Motor neuron (in vitro differentiated cells): ENCODE measurements at places on chromosomes 3 and 15. TPM values are rescaled to one million over a fixed set of nuclear protein-coding genes. Genes with fewer than 3 reads are reported as not detected.

- ATAC-seq = no peak
Observed at GRCh38 chr15:84598993-84599392, 1.8 kb upstream of the ZSCAN2 start.

Gene LRRC2
- total RNA-seq = 0.18 and 3.2 TPM in 2 replicates

DNA sequence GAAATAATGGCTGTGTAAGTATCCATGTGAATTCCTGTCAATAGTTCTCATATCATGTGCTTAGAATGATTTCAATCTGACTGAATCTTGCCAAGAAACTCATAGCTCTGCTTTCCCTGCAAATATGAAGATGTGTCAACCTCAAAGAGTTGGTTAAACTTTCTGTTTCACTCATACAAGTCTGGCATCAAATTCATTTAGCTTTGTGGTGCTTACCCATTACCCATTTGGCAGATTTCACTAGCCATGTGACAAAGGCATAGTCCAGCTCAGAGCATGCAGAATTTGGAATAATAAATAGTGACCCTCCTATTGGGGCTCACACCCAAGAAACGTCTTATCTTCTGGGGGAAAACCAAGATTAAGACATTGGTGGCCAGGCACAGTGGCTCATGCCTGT lies 256.6 kb upstream of the TPRG1 start:
- no peak for ATAC-seq

DNA sequence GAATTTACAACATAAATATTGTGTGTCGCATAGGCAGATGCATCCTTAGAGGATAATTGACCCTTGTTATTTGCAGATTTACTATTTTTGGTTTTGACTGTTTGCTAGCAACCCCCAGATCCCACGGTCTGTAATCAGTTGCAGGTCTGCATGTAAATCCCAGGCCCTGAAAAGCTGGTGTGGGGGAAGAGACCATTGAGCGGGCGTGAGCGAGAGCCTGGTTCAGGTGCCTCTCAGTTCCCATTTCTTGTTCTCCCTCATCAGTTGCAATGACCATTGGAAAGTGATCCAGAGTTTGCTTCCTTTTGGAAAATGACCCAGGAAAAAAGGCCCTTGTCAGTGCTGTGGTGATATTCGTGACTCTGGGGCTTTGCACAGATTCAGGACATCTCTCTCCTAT lies 238.9 kb downstream of the UACA start:
- no peak for ATAC-seq

DNA sequence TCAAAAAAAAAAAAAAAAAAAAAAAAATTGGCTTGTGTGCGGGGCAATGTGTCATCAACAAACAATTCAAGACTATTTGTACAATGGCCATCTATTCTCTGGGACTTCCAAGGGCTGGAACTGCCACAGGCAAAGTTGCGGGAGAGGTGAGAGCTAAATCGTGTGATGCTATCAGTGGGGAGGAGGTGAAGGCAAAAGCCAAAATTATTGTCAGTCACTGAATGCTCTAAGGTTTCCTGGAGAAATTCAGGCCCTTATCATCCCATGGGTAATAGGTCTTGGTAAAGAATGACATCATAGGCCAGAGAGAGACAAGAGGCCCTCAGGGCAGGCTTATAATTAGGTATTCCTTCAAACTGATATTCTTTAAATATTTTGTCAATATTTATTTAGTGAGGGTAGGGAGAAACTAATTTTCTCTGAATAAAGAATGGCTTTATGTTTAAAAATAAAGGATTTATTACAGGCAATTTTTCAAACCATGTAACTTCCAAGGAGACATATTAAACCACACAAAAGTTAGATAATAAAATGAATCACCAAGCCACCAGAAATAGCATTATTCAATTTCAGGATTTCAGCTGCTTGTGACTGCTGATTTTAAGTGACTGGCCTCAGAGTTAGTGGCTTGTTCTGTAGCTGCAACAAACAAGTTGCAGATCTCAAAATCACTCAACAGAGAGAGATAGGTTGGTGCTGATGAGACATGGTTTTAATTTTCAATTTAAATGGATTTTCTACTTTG lies 226.3 kb upstream of the MRPL3 start:
- ATAC-seq = peak; percentile 70

Gene SCAANT1
- not detected in 2 replicates for total RNA-seq

Gene GOLGA8F
- total RNA-seq = not detected in 2 replicates

DNA sequence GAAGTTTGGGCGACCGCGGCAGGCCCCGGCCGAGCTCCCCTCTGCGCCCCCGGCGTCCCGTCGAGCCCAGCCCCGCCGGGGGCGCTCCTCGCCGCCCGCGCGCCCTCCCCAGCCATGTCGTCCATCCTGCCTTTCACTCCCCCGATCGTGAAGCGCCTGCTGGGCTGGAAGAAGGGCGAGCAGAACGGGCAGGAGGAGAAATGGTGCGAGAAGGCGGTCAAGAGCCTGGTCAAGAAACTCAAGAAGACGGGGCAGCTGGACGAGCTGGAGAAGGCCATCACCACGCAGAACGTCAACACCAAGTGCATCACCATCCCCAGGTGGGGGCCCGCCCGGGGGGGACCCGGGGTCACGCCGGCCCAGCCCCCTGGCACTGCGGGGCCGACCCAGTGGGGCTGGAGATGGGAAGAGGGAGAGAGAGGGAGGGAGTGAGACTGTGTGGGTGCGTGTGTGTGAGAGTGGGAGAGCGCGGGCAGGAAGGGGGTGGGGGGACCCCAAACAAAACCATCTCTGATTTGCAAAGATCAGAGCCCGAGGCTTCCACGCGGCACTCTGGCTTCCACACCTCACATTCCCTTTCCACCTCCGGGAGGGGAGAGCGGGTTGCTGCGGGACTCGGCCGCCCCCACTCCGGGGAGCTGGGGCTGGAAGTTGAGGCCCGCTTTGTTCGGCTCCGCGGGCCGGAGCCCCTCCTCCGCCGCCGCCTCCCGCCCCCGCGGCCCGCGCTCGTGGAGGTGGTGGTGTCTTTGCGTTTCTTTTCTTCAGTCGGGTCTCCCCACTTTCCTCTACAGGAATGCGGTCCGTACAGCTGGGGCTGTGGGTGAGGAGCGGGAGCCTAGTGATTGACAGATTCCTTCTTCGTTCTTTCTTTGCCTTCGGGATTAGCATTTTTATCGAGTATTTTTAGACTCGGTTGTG lies 898 bp downstream of the SMAD3 start:
- ATAC-seq = no peak

Gene CMTM7
- 6.4 and 7.5 TPM in 2 replicates for total RNA-seq

Gene ACTL6A
- 30.2 and 31.0 TPM in 2 replicates for total RNA-seq

DNA sequence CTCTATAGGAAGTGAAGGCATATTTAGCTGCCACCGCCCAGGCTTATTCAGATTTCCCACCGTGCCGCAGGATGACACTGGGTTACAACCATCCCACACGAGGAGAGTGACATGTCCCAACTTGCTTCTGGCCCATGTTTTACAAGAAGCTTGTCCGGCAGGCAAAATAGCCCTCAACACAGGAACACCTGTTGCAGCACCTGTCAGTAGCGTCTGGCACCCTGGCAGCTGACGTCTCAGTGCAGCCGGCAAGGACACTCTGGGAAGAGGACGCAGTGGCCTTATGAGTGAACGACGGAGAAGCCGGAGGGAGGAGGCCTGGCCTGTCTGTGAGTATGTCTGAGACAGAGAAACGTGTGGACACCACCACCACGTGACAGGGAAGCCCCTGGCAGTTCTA lies 32.1 kb downstream of the FAM174B start:
- no peak for ATAC-seq

DNA sequence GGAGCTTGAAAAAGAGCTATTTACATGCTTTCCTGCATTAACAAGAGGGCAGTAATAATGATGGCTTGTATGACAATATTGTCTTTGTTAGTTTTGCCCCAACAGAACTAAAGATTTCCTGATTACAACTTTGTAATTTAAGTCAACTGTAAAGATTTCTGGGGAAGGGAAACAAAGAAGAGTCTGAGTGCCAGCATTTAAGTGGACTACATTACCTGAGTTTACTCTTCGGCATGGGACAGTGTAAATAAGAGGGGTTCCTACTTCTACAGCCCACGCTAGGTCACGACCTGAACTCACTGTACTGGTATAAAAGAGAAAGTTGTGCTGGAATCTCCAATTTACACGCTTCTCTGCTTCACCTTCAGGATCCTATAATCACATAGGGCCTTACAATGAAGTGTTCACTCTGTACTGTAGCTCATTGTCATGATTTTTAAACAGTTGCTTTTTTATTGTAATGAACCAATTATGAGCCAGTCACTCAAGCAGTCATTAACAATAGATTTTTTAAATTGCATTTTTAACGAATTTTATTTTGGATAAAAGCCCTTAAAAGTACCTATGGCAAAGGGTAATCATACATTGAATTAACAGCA lies 39.6 kb downstream of the DPH6 start:
- ATAC-seq = no peak

DNA sequence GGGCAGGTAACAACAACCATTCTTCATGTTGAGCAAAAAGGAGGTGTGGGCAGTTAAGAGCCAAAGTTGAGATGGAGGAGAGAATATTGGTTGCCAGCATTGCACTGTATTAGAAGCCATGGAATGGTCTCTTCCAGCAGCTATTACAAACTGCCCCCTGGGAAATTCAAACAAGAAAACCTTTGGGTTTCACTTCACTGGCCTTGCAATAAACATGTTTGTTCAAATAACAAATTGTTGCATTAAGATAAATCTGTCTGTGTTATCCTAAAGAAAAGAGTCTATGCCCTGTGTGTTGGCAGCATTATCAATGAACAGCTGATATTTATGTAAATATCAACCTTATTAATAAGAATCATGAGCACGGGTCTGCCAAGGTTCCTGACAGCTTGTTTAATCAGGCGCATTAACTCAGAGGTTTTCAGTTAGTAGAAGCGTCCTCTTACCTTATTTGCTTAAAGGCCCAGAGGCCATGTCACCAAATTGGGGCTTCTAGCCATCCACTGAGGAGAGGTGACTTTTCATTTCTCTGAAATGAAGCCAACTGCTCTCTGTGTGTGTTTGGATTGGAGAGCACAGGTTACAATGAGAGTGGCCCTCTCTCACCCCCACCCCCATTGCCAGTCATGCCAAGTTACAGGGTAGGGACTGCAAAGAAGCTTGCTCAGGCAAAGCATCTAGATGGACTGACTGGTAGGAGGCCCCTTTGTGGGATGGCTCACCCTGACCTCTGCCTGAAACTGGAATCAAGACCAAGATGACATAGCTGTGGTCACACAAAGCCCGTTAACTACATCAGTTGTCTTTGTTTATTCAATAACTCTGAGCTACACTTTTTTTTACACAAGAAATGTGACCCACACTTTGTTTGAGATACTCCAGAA lies 10.5 kb downstream of the FILIP1L start:
- no peak for ATAC-seq

Gene SLC24A5
- 0.27 TPM in 1 of 2 replicates, not detected in the other for total RNA-seq

Gene MYZAP
- 0.41 TPM in 1 of 2 replicates, not detected in the other for total RNA-seq

Gene MORC1
- total RNA-seq = 0.05 TPM in 1 of 2 replicates, not detected in the other

GRCh38 chr3:48690846-48691458 lies 5.2 kb upstream of the NCKIPSD start:
- ATAC-seq = no peak

Gene RASGRP1
- total RNA-seq = 1.9 and 2.4 TPM in 2 replicates

DNA sequence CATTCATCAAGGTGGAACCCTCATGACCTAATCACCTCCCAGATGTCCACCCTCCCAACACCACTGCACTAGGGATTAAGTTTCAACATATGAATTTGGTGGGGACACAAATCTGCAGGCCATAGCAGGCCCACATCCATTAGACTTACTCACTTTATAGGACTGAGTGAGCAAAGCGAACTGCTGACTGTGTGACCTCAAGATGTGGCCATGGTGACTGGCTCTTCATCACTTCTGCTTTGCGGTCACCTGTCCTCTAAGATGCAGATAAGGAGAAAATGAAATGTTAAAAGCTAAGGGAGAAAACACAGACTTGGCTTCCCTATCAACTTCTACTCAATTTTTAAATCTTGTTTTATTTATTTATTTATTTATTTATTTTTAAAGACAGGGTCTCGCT lies 14.5 kb upstream of the DCP1A start:
- no peak for ATAC-seq

DNA sequence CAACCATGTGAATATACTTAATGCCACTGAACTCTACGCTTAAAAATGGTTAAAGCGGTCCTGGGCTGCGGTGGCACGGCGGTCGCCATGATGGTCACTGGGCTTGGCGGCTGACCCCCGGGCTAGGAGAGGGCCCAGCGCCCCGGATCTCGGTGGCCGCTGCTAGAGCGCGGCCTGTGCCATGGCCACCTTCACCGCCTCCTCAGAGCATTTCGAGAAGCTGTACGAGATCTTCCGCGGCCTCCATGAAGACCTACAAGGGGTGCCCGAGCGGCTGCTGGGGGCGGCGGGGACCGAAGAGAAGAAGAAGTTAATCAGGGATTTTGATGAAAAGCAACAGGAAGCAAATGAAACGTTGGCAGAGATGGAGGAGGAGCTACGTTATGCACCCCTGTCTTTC lies 35.6 kb upstream of the TBC1D23 start:
- ATAC-seq = no peak

DNA sequence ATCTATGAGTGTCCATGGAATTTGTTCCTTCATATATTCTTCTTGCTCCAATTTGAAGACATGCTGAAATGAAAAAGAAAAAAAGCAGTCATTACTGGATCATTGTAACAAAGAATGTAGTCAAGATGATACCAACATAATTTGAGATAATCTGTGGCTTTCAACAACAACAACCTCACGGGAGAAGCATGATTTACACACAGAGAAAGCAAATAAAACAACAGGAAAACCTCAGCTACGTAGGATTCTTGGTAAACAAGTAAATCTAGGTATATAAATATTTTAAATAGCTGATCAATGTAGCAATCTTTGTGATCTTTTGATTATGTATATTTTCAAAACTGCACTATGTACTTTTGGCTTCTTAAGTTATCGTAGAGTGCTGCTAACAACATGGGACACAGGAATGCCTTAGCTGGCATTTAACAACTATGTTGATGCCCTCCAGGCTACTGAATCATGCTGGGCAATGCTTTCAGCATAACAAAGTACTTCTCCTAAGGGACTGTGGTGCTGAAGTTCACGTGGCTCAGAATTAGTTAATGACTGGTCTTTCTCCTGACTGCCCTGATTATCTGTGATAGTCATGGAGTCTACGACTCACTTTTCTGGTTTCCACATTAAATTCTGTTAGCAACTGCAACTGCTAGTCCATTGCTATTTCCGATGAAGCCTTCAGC lies 96.5 kb upstream of the MYO5C start:
- ATAC-seq = peak; percentile 92

- no peak for ATAC-seq
Observed at GRCh38 chr3:37559461-37559860, 302.2 kb upstream of the CTDSPL start.

DNA sequence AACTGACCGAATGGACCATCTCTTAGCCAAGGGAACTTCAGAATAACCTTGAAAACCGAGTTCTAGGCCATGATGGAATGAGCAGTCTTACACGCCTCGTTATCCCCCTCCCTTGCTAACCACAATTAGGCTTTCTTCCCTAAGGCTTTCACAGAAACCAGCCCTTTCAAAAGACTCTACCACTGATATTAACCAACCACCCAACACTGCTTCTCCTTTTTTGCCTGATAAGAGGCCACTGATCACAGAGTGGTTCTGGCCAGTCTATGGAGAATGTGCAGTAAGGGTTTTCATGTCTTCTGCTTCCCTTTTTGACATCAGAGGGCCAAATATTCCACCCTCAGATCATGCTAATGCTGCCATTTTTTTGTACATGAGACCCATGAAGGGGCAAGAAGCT lies 59.3 kb downstream of the MCF2L2 start:
- no peak for ATAC-seq

GRCh38 chr15:45486317-45486716 lies 36.2 kb downstream of the SLC30A4 start:
- no peak for ATAC-seq
